Fibroblast of gingiva (primary cell): ENCODE measurements at places on chromosomes 2 and 18.

DNA sequence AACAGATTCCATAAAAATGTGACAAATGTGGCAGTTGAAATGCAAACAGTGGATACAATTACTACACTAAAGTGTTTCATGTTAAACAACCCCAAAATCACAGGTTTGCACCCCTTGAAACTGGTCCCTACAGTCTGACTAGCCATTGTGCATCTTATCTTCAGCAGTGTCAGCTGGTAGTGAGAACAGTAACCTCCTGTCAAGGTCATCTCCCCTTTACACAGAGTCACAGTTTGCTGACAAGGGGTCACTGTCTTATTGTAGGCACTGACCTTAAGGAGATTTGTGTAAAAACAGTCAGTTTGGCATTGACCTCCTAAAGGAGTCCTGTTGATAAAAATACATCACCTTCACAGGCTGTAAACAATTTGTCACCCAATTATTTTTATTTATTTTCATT, 37.3 kb upstream of the TTC21B start:
- no peak for DNase-seq

DNA sequence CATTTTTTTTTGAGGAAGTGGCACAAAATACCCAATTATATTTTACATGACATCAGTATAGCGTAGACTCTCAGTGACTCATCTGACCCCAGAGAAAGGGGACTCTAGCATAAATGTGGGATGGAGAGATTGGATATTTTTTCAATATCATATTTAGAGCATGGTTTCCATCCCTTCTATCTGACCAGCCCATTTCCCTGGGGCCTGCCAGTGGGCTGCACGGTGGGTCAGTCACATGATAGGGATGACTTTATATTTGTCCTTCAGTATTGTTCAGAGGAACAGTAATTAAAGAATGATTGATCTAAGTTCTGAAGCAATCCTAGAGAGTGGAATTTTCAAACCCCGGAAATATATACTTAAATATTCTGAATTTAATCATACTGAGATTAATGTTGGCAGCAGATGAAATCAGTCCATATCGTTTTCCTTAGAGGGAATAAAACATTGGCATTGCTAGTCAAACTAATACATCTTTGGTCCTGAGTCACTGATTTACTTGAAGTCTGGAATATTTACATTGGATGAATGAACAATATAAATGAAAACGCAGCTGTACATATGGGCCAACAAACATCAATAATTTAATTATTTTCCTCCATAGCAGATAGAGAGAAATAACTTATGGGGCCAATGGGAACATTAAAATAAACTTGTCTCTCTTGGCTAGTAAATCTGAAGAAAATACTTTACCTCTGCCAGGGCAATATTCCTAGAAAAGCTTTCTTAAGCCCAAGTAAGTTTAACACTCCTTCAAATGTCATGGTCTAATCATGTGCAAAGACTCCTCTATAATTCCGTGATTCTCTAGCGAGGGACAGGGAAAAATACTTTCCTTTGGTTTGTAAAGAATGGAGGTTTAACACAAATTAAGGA, 563.6 kb upstream of the PKDCC start:
- DNase-seq: no peak

DNA sequence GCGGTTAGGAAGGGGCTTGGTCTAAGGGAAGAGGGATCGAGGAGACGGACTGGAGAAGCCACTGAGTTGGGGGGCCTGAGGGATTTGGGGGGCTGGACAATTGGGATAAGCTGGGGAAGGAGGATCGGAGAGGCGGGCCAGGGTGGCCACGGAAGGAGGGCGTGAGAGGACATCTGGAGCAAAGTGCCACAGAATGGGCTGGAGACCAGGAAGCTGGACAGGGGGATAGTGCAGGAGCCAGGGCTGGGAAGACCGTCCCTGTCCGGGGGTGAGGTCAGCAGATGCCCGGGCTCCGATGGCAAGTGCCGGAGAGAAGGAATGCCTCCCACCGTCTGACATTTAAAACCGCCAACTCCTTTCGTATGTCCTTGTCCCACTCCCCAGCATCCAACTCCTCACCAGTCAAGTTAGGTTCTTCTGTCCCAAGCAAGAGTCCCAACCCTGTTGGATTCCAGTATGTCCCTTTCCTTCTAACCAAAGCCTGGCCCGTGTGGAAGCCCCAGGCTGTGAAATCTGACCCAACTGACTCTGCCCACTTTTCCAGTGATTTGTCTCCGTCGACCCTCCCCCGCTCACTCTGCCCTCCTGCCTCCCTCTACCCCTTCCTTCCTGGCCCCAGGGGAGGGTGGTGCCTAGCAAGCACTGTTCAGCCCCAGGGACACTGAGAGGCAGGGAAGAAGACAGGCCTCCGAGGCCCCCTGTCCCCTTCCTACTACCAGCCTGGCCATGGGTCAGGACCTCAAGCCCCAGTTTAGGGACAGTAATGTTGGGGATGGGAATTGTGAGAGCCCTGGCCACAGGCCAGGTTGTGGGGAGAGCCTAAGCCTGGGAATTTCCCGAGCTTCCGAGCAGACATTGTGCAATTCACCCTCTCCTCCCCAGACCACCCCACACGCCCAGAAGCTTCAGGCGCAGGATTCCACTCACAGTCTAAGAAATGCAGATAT, 31.5 kb upstream of the TMBIM1 start:
- DNase-seq: peak; percentile 20

DNA sequence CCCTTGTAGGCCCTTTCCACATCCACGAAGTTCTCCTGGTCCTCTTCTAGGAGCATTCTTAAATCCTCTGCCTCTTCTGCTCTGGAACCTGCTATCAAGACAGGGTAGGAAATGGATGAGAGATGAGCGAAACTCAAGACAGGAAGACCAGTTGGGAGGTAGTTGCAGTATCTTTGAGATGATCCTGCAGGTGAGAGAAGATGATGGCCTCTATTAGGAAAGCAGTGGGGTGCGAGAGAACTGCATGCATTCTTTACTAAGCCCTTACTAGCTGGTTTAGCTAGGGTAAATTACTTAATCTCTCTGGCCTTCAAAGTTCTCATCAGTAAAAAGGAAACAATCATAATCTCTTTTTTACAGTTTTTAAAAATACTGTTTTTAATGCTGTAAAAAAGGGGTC, 47.0 kb downstream of the VSNL1 start:
- no peak for DNase-seq

- no peak for DNase-seq
Measured at GRCh38 chr2:203476881-203477280, 58.2 kb downstream of the RAPH1 start.

DNA sequence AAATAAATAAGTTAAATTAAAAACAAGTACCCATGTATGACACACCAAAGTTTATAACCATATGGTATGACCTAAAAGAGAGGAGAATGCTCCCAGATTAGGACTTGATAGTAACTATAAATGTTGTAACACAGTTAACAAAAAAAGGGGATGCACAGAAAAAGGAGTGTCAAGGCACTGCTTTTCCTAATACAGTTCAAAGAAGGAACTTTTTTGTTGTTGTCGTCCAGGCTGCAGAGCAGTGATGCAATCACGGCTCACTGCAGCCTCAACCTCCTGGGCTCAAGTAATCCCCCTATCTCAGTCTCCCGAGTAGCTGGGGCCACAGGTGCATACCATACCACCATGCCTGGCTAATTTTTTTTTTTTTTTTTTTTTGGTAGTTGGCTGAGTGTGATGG, 2.7 kb downstream of the NARS1 start:
- DNase-seq: no peak

DNA sequence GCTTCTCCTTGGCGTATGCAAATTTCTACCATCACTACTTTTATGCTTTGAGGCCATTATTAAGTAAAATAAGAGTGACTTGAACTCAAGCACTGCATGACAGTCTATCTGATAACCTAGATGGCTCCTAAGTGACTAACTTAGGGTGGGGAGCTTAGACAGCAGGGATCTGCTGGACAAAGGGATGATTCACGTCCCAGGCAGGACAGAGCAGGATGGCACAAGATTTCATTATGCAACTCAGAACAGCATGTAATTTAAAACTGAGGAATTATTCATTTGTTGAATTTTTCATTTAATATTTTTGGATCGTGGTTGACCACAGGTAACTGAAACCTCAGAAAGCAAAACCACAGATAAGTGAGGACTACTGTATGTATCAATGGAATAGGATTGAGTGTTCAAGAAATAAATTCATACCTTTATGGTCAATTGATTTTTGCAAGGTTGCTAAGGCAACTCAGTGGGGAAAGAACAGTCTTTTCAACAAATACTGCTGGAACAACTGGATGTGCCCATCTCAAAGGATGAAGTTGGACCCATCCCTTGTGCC, 115.3 kb downstream of the MBD2 start:
- DNase-seq: peak; percentile 50

DNA sequence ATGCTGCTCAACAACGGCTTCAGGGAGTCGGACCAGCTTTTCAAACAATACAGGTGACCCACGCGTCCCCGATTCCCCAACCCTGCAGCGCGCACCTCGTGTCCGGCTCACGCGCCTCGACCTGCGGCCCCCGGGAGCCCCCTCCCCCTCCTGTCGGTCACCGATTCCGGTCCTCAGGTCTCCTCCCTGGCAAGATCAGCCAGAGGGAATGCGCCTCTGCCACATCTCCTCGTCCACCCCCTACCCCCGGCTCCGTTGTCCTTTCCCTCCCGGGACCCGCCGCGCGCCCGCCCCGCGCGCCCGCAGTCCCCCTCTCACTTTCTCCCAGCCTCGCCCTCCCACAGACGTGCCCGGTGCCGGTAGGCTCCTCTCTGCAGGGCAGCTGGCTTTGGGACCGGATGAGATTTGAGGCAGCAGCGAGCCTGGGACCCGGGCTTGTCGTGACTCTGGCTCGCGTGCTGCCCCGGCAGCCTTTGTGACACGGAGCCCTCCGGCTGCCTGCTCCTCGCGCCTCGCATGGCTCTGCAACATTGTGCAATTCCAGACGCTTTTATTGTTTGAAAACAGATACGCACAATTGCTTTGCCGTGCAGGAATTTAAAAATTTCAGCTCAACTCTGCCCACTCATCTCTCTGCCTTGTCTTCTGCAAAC, 558 bp downstream of the TTC39C start:
- DNase-seq: peak; percentile 94

- no peak for DNase-seq
Measured at GRCh38 chr2:219443016-219443696, 8.5 kb downstream of the SPEG start.

- no peak for DNase-seq
Measured at GRCh38 chr2:1584051-1584531, 160.2 kb downstream of the PXDN start.

DNA sequence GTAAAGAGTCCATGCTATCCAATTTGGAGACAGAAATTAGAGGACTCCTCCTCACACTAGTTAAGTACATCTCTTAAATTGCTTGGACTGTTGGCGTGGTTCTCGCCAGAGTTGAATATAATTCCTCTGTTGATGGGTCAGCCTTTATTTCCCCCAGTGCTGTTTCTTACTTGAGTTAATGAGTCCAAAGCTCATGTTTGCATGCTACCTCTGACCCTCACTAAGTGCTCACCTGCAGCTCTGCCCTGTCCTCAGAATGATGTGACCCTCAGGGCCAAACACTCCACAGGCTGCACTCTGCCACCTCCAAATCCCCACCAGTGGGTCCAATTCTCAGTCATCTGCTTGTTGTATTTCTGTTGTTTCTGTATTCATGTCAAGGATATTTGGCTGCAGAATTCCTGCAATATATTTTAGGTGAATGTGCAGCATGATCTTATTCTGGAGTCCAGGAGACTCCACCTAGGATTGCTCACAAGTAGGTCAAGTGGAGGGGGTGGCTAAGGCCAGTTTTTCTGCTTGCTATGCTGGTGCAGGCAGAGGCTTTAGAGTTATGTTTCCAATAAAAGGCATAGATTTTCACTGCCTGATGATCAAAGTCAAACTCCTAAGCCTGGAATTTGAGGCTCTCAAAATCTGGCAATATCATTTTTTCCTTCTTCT, 37.8 kb downstream of the RDH14 start:
- DNase-seq: no peak

- no peak for DNase-seq
Measured at GRCh38 chr18:49728542-49728941, 84.8 kb downstream of the ACAA2 start.

DNA sequence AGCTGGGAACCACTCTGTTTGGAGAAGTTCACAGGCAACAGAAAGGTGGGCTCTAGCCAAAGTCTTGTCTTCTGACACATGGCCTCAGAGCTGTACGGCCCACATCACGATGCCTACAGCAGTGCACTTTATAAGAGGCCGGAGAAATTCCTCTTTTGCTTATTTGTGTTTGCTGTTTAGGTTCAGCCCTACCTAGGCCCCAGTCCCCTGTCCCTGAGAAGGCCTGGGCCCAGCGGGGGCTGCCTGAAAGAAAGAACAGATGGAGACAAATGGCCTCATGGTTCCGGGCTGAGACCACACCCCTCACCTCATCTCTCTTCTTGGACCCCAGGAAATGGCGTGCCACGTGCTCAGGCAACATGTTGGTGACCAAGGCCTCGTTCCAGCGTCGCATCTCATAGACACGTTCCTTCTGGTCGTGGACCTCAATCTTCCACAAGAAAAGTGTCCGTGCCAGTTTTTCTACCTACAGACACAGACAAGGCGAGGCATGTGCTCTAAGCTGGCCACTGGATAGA, 30.9 kb downstream of the CENPO start:
- no peak for DNase-seq

GRCh38 chr18:75070625-75071483, 138.1 kb downstream of the PTGR3 start:
- peak; percentile 43 for DNase-seq

DNA sequence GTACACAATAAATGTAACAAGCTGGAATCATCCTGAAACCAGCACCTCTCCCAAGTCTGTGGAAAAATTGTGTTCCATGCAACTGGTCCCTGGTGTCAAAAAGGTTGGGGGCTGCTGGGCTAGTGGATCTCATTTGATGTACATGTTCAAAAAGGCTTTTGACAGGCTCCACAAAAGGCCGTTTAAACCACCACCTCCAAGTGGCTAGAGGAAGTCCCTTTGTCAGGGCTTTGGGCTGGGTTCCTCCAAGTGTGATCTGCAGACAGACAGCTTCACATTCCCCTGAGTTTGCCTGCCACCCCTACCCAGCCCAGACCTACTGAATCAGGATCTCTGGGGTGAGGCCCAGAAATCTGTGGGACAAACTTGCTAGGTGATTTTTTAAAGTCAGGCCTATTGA, 84.7 kb downstream of the TGFA start:
- DNase-seq: no peak

- no peak for DNase-seq
Measured at GRCh38 chr2:230871361-230872150, 6.8 kb downstream of the ITM2C start.

DNA sequence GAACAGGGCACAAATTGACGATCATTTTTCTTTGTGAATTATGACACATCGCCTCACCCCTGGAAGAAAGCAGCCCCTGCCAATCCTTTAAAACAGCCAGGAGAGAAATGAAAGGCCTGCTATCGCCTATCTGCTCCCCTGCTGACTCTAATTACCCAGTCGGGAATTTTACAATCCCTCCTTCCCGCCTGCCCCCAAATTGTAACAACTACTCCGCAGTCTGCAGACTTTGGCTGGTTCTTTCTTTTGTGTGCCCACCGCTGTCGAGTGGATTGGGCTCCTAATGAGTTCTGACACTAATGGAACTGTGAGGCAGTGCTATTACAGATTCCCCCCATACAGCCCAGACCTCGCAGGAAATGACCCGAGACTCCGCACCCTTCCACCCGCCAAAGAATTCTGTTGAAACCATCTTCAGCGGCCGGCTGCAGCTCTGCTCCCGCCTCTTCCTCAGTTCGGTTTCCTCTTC, 281.2 kb upstream of the PARD3B start:
- no peak for DNase-seq
